ENCODE measurements at places on chromosomes 6 and 20. TPM values are rescaled to one million over a fixed set of nuclear protein-coding genes. Genes with fewer than 3 reads are reported as not detected.

The SPACA1 gene
- not detected for total RNA-seq

The SUMO4 gene
- total RNA-seq: 14.6 TPM

The HCK gene
- 8.3 TPM for total RNA-seq

The GPR6 gene
- not detected for total RNA-seq

The MRAP2 gene
- 5.6 TPM for total RNA-seq

The SIRPB1 gene
- total RNA-seq: 0.26 TPM
